ENCODE measurements at places on chromosomes 2 and 18.

DNA sequence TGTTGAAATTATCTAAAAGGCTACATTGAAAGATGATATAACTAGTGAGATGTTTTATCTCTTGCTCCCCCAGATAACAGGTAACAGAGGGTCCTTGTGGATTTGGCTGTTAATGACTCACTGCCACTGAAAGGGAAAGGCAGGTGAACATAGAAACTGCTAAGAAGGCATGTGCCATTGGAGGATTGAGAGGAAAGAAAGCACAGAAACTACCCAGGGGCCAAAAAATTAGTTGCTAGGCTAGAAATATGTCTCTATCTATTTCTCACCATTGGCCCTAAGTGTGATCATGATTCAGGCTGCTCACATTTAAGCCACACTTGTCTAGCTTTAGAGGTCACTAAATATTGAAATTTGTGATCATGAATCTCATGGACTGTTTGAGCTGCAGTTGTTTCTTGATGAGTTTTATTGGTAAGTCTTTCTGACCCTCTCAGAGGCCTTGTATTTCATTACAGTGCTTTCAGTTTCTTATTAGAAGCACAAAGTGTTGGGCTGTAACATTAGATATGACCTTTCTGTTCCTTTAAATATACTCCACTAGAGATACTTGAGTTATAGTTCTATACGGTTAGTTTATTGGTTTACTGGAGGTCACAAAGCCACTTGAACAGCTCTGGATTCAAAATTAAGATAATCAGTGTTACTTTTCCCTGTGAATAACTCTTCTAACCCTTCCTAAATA is 26.2 kb downstream of the NAB1 start:
- DNase-seq = no peak

GRCh38 chr18:8471372-8471771 is 137.9 kb upstream of the RAB12 start:
- no peak for DNase-seq

DNA sequence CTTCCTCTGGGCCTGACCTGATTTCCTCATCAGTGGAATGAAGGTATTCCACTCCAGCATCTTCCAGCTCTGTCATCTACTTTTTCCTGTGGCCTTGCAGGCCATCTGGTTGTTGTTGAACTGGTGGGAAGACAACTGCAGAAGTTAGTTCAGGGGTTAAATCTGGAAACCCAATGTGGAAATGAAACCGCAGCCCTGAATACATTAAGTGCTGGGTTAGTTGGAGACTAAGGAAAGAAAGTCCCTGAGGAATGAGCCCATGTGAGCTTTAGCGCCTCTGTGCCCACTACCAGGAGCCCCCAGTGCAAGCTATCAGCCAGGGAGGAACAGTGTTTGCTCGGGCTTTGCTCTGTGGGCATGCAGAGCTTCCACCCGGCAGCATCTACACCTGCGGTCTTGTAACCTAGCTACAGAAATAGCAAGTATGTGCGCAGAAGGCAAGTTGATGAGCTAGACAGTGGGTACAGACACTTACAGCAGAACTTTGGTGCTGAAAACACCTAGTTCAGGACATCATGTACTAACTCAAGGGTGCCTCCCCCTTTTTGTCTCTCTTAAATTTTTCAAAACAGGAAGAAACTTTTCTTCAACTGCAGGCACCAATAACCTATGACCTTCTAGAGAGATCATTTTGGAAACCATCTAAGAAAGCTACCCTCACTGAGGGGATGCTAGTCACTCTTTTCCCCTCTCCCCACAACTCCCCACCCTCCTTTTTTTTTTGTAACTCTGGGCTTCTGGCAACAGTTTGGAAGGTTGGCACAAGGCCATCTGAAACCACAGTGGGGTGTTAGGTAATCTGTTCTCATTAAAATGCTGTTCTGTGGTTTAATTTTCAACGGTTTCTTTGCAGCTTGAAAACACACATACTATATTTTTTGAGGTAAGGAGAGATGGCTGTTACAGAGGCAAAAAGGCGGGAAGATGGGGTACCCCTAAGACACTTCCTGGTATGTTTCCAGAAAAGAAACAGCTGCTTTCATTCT is 18.3 kb upstream of the CXCR4 start:
- DNase-seq = no peak

DNA sequence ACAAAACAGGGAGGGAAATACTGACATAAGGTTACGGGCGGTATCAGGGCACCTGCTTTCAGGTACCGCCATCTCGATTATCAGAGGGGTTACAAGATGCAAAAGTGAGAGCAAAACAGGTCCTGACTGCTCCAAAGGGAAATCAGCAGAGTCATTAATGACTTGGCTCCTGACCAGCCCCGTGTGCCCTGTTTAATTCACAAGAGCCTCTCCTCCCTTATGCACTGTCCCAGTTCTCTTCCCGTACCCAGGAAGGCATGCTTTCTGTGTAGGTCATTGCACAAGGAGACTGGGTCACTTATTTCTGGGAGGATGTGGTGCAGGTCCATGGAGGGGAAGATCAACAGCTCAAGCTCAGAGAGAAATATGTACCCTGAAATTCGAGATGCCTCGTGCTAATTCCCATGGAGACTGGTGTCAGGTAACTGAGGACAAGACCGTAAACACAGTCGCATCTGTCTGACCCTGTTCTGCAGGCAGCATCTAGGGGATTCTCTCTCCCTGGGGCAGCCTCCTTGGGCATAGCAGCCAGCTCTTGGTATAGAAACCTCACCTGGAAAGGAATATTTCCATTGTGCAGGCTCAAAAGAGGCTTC is 79.9 kb downstream of the HNRNPLL start:
- no peak for DNase-seq

DNA sequence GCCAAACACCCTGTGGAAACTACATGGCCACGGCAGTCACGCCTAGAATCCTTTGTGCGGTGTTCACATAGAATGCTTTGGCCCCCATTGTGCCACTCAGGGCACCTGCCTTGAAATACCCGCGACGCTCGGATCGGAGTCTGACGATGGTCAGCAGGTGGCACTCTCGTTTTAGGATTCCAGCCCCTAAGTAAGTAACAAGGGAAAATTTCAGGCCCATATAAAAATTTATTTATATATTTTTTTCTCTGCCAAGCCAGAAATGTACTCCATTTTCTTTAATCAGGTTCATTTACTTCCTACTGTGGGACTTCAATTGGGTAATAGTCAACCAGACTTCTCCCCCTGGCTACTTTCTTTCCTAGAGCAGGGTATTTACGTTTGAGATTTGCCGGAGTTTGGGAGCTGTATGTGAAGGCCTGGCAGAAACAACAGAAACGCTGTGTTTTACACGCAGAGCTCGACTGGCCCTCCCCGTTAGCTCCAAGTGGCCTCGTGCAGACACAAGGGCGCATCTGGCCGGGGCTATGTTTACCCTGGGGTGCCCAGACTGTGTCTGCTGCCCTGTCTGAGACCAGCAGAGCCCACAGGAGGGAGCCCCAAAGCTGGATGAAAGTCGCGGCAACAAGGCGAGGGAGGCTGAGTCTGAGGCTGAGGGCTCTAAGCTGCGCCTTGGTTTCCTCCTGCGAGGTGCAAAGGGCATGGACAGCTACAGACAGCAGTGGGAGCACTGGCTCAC is 41.6 kb downstream of the LRRC30 start:
- DNase-seq = peak; percentile 69

GRCh38 chr18:13481820-13482617 is 244.3 kb downstream of the FAM210A start:
- DNase-seq = no peak

GRCh38 chr2:237474931-237475703 is 11.9 kb upstream of the MLPH start:
- DNase-seq = peak; percentile 92

GRCh38 chr2:114579542-114579941 is 137.1 kb downstream of the DPP10 start:
- DNase-seq = no peak

GRCh38 chr2:232236200-232236599 is 142.4 kb upstream of the ALPP start:
- no peak for DNase-seq

GRCh38 chr2:20172273-20173055 is 52.5 kb downstream of the SDC1 start:
- DNase-seq = no peak

DNA sequence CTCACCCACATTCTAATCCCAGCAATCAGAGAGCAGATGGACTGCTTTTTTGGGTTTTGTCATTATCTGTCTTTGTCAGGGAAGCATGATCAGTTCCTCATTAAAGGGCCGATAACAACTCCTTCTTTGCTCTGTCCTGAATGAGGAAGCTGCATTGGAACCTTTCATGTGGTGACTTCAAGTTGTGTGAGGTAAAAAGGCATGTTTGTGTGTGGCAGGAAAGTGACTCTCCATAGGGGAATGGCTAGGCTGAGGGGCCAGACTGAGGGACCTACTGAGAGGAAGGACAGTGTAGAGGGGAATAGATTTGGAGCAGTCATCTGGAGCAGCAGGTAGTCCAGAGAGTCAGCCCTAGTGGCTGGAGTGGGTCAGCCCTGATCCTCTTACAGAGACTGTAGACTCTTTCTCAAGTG is 23.6 kb upstream of the LRRTM1 start:
- no peak for DNase-seq

- DNase-seq = no peak
Observed at GRCh38 chr18:2627821-2628276, 27.7 kb upstream of the SMCHD1 start.

DNA sequence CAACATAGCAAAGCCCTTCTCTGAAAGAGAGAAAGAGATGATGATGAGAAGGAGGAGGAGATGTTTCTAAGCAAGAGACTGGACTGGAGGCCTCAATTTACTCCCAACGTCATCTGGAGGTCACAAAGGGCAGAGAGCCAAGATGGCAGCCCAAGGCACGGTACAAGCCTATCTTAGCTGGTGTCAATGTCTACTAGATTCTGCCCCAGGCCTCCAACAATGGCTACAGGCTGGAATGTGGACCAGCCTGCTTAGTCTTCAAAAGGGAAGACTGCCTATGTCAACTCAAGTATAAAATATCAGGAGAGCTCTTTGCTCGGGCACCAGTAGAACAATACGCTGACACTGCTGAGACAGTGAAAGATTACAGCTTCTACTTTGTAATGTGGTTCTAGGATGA is 6.7 kb upstream of the SLC4A5 start:
- DNase-seq = no peak

- no peak for DNase-seq
Observed at GRCh38 chr2:176583607-176584006, 314.4 kb downstream of the MTX2 start.

DNA sequence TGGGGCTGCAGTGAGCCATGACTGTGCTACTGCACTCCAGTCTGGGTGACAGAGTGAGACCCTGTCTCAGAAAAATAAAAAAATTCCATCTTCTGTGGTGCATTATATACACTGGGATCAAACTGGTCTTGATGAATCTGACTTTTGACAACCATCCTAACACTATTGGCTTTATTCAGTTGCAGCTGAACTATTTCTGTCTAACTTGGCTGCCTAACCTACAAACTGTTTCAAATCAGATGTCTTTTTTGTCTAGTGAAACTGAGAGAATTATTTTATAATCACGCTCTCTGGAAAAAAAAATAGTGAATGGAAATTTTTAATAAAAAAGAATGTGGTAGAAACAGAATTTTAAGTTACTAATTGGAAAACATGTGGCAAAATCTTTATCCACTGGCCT is 15.0 kb downstream of the CTLA4 start:
- no peak for DNase-seq

GRCh38 chr18:63909870-63910269 is 2.1 kb downstream of the SERPINB10 start:
- DNase-seq = no peak

- DNase-seq = no peak
Observed at GRCh38 chr2:107305966-107306365, 420.0 kb upstream of the ST6GAL2 start.

GRCh38 chr2:121408641-121409040 is 122.0 kb upstream of the RNU4ATAC start:
- DNase-seq = no peak

All from right lung (tissue), 10 donors.